Stimulated activated CD8-positive, alpha-beta memory T cell treated with anti-CD3 and anti-CD28 coated beads, Interleukin-12 subunit alpha, Interleukin-12 subunit beta, amount 100 ng/mL, for 4 hours (primary cell): ENCODE measurements at places on chromosomes 11 and 22.

- DNase-seq = no peak
These were observed 1083.2 kb upstream of the CNTN5 start for GRCh38 chr11:97937501-97937900.

GRCh38 chr11:86664930-86665329 is 7.5 kb downstream of the ME3 start:
- DNase-seq = no peak

DNA sequence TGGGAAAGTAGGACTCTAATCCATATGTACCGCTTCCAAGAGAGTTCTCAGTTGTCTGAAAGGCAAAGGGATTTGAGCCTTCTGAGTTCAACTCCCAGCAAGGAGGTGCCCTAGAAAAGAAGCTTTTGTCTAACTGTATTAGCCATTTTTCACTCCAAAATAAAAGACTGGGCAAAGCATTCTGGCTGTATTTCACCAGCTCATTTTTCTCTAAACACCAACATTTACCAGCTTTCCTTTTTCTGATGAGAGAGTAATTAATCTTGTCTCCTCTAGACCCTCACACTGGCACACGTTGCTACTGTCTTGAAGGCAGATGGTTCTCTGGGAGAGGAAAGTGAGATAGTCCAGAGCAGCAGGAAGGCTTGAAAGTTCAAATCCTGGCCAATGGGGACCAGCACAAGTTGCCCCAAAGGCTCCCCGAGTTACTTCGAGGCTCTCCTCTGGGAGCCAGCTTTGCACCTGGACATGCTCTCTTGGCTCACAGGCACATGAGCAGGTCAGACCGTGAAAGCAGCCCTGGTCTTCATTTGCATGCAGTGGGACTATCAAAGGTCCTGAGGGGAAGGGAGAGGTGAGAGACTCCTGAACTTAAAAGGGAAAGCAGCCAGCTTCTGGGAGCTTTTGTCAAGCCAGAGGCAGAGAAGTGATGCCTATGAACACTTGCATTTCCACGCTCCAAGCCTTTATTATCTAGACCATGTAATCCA is 100.0 kb downstream of the NTM start:
- no peak for DNase-seq

DNA sequence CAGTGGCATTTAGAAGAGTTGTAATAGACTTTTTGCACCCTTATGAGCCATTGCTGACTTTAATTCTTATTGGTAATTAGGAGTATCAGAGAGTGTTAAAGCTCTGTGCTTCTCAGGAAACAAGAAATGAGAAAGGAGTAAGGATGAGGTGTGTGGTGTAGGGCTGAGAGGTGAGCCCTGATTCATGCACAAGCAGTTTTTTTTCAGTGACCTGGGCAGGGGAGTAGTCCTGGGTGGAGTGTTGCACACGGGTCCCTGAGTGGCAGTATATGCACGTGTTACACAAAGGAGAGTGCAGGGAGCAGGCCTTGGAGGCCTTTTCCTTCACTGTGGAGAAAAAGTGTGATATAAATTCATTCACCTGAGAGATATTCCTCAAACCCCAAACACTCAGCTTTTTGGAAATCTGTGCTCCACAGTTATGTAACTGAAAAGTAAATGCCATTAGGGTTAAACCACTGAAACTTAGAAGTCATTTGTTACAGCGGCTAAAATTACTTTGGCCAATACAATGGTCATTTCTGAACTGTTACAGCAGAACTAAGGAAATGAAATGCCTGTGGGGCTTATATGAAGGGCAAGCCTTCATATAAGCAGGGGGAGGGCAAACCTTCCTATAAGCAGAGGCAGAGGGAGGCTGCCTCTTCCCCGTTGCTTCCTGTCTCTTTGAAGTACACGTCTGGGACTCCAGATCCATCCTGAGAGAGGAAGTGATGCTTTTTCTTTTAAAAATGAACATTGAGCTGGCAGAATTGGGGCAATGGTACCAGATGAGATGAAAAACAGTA is 62.6 kb upstream of the OLFML1 start:
- no peak for DNase-seq

DNA sequence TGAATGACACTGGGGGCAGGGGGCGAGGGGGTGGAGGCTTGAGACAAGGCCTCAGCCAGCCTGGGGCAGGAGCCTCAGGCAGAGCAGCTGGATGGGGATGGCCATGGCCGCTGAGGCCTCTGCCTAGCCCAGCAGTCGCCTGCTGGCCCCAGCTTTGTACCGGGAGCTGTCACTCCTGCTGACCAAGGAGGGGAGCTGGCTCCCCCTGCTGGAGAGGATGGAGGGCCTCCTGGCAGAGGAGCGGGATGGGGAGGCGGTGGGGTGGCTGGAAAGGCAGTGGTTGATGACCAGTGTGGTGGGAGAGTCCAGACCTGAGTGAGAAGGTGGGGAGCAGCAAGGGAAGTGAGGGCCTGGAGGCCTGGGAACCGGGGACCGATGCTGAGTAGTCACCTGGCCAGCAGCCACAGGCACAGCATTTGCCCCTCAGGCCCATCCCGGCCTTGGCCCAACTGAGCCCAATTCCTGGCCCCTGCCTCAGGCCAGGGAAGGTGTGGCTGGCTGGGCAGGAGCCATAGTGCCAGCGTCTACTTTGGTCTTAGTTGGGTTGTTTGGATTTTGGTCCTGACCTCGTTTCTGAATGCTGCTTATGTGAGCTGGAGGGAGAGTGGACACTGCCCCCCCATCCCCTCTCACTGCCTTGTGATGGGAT is 6.0 kb upstream of the SUSD2 start:
- peak; percentile 35 for DNase-seq

DNA sequence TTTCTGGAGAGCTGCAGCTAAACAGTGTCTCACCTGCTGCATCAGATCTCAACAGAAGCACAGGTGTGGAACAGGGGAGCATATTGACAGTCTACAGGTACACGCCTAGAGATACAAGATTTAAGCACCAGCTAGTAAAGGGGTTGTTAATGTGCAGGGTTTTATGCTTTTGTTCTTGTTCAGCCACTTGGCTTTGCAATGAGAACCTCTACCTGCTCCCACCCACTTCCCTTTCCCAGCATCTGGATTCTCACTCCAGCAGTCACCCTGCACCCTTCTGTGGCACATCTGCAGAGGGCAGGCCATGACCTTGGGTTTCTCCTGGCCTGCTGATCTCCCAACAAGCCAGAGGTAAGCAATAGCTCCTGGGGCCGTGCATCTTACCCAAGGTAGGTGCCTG is 446.6 kb downstream of the BUD13 start:
- no peak for DNase-seq

DNA sequence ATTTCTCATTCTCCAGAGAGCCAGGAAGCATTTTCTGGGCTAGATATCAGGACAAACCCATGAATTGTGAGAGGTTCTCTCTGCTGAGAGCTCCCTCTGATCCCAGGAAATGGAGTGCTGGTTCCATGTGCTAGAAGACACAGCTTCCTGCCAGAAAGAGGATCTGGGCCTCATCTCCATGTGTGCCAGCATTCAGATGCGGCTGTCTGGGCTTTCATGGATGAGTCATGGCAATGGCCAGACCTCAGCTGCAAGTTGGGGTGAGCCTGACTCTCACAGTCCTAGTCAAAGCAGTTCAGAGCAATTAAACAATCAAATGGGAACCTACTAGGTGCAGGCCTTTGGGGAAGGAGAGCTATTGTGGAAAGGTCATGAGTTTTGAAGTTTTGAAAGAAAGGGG is 82.3 kb upstream of the EED start:
- DNase-seq = no peak

GRCh38 chr11:83694191-83694910 is 408.2 kb upstream of the CCDC90B start:
- no peak for DNase-seq

DNA sequence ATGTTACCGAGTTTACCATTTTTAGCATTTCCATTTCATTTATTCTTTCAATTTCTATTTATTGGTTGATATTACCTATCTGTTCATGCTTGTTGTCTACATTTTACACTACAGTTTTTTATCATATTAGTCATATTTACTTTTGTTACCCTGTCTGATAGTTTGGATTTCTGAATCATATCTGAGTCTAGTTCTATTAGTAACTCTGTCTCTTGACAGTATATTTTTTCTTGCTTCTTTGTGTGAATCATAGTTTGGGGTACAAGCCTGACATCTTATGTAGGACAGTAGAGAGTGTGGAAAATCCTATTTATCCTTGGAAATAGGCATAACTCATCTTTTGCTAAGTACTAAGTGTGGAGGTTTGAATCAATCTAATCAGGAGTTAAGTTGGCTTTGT is 263.9 kb upstream of the SESN3 start:
- no peak for DNase-seq

DNA sequence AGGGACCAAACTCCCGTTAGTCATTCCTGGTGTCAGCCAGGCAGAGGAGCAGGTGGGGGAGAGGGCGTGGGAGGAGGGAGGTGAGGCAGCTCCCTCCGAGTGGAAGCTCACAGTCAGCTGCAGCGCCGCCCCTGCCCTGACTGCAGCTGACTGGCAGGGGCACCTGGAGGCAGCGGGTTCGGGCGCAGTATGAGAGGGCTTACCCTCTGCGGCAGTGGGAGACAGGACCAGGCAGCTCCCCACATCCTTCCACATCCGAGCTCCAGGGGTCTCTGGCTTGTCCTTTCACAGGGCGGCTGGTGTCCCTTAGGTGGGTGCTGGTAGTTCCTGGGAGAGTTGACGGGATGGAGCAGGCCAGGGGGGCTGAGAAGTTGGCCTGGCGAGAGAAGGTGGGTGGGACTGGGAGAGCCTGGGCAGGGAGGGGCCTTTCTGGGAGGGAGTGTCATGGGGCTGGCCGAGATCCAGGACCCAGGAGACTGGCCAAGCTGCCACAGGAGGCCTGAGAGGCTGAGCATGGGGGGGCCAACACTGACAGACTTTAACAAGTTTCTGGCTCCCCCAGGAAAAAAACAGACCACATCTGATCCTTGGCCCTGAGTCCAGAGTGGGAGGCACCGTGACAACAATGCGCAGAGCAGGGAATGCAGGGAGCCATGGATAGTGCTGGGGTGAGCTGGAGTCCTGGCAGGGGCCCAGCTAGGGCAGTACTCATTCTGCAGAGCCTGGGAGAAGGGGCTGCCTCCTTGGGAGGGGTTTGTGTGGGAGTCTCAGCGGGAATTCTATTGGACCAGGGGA is 4.9 kb downstream of the ADORA2A start:
- DNase-seq = peak; percentile 37

DNA sequence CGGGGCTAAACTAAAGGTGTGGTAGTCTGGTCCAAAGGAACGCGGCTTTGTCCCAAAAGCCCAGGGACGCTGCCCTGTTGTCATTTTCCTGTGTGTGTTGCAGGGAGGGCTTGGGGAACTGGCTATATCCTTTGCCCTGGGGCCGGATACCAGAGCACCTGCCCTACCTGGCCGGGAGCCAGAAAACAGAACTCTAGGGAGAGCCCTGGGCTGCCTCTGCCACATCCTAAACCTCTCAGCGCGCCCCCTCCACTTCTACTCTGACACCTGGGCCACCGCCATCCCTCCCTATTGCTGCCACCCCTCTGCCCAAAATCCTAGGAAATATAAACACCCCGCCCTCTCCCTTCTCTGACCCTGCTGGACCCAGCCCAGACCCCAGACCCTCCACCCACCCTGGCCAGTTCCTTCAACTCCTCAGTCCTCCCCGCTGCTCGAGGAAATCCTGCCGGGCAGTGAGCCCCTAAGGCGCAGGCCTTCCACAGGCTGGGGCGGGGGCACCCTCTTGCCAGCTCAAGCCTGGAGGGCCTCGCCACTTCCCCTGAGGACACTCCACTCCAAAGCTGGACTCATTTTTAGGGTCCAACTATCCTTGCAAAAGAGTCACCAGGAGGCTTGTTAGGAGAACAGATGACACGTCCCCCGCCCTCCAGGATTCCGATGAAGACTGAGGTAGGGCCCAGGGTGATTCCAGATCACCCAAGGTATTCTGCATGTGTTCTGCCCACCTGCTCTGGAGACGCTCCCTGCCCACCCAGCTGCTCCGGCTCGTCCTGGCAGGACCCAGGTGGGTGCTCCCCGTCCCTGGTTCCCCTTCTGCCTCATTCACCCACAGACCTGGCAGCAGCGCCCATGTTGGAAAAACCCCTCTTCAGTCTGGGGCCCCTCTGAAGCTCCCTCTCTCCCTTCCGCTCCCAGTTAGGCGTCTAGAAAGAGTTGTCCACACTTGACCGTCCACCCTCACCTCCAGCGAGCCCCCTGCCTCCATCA is 12.2 kb downstream of the KCTD17 start:
- DNase-seq = no peak

- DNase-seq = no peak
These were observed 18.4 kb upstream of the TECTA start for GRCh38 chr11:121082670-121083069.

DNA sequence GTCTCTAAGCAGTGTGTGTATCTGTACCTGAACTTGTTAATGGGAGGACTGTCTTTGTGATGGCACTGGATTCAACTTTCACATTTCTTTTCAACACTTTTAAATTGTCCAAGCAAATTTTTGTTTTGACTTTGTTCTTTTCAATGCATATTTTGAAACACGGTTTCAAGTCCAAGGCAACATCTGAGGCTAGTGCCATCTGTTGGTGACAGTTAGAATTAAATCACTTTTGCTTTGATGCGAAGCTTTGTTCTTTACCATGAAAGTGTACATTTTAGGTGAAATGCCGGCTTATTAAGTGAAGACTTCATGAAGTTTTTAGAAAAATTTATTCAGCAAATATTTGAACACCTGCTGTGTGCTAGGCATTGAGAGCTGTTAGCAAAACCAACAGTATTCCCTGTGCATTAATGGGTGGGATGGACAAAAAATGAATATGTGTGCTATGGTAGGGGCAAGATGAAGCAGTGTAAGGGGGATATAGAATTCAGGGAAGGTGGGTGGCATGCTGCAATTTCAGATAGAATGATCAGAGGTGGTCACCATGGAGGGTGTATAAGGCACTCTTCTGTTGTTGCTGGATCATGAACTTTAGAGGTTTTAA is 70.2 kb downstream of the DDX10 start:
- no peak for DNase-seq

DNA sequence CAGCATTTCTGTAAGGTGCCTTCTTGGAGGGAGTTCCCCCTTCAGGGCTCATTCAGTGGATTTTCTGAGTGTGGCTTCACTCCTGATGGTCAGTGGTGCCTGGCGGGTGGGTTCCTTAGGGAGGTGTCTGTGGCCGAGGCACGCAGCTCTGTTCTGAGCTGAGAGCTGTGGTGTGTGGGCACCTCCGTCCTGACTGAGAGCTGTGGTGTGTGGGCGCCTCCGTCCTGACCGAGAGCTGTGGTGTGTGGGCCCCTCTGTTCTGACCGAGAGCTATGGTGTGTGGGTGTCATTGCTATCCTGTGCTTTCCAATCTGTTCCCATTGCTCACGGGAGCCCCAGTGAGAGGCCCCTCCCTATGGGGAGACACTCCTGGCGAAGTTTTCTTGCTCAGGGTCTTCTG is 39.8 kb downstream of the MUC6 start:
- no peak for DNase-seq

- no peak for DNase-seq
These were observed 36.5 kb downstream of the NADSYN1 start for GRCh38 chr11:71489311-71490043.

- DNase-seq = no peak
These were observed 11.8 kb upstream of the SSTR3 start for GRCh38 chr22:37223965-37224551.
